ENCODE measurements at places on chromosomes 5 and 9.
A peak's percentile ranks its signal among the peaks of the same experiment; 100 is the strongest.

DNA sequence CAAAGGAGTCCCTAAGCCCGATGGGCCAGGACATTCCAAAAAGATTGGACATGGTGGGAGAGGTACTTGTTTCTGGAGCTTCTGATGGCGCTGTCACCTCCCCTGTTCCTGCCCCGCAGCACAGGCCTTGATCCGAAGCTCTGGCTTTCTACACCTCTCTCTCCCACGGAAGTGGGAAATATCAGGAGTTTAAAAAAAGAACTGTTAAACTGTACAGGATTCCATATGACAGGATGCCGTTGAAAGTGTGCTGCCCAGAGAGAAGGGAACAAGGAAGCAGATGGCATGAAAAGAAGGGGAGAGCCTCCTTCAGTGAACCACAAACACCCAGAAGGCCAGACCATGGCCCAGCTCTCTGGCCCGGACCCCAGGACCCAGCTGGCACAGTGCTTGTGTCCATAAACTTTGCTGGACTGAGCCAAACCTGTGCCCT lies 26.8 kb upstream of the SLC2A8 start:
- DNase-seq = no peak

DNA sequence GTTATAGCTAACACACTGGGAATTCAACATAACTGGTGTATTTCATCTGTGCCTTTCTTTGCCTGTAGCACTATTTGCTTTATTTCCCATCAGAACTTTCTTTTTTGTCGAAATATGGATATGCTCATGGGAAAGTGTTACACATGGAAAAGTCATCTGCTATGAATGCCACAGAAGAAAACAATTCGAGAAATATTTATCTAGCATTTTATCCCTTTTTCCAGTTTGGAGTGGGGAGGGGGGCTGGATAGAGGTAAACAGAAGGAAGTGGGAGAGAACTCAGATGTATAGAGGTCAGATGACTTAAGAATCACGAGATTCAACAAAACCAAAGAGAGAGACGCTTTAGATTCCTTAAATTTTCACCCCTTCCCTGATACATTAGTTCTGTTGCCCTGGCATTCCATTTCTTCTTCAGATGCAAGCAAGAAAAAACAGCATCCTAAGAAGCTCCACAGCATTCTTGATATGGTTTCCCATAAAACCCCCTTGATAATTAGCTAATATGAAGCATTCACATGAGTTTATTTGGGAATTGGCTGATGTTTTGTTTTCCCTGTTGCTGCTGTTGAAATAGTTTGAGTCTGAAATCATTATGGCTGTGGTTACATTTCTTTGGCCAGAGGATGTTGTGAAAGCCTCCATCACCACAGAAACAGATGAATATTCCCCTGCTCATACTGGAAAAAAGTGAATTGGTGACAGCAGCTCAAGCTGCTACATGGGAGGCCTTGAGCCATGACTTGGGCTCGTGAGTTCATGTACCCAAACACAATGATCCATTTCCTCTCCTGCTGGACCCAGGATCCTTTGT lies 335.8 kb upstream of the DAB2 start:
- DNase-seq = no peak

DNA sequence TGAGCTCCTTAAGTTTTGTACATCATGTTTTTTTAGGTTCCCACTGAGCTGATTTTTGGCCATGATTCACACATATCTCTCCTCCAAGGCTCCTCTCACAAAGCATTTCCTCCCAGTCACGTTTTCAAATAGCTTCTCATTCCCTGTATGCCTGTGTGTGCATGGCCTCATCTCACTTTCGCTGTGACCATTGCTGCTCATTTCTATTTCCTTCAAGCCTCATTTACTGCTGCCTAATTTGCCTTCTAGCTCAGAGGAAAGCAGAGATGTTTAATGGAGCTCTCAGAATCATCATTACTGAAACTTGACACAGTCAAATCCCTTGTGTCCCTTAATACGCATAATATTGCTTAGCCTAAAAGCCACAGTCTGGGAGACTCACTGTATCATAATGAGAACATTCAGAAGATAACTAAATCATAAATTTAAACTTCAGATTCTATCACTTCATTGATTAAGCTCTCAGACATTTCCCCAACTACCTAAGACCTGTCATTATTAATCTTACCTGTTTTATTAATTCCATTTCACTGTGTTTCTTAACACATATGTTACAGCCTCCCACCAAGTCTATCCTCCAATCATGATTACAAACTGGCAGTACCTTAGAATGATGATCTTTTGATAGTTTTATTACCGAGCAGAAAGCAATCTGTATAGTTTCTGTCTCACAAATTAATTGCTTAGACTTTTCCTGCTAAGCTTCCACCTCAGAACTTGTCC lies 278.3 kb upstream of the PTGER4 start:
- DNase-seq = peak; percentile 30

DNA sequence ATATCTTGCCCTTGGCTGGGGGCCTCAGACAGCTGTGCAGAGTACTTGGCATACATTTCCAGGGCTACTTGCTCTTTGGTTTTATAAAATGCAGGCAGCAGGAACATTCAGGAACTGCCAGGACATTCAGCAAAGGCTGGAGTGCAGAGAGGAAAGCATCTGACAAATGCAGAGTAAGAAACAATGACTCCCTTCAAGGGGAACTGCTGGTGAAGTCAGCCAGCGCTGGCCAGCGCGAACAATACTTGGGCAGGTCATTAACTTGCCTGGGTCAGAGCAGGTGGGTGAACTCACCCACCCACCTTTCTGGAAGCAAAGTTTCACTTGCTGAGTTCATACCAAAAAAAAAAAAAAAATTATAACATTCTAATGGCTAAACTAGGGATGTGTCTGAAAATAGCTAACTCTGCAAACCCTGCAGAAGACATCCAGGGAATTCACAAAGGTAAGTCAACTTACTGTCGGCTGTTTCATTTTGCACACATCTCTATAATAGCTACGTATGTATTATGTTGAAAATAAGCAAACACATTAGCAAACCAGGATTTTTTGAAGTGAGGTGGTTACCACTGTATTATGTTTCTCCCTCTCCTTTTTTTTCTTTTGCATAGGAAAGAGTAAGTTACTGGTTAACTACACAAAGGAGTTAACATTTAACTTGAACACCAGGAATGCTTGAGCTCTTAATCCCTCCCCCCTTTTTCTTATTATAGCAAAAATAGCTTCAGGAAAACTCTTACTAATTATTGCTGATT lies 152.2 kb downstream of the GLIS3 start:
- no peak for DNase-seq

GRCh38 chr5:54909911-54910870 lies 75.2 kb downstream of the ESM1 start:
- DNase-seq = no peak

GRCh38 chr9:129131300-129132145 lies 20.3 kb downstream of the PTPA start:
- DNase-seq = peak; percentile 90

- no peak for DNase-seq
Measured at GRCh38 chr5:21806943-21807342, 1046.2 kb downstream of the CDH12 start.

DNA sequence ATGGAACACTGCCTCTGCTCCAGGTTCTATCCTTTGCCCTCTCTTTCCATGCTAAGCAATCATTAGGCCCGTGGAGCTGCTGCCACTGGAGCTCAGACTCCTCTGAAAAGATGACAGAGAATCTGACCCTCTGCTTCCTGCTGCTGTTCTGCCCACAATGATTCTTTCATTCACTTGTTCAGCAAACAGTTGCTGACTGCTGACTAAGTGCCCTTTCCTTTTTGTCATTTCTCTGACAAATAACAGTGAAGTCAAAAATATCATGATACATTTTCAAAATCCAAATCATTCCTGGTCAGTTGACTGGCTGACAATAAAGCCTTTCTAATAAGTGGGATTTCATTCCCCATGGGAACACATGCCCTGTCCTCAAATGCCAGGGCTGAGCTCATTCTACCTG lies 110.1 kb downstream of the SIL1 start:
- no peak for DNase-seq

DNA sequence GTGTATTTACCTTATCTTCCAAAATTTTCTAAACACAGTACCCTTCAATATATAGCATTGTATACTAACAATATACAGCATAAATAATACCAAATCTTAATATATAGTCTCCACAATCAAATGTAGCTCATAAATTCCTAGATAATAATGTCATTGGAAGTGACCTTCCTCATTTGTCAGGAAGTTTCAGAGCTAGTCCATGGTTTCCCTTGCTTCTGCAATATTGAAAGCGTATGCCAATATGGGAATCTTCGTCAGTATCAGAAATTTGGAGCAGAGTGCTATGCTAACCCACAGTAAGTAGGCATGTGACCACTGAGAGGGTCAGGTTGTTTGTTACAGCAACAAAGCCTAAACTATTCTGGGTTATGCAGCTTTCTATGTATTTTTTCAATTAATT lies 774.9 kb upstream of the CDH10 start:
- DNase-seq = no peak

DNA sequence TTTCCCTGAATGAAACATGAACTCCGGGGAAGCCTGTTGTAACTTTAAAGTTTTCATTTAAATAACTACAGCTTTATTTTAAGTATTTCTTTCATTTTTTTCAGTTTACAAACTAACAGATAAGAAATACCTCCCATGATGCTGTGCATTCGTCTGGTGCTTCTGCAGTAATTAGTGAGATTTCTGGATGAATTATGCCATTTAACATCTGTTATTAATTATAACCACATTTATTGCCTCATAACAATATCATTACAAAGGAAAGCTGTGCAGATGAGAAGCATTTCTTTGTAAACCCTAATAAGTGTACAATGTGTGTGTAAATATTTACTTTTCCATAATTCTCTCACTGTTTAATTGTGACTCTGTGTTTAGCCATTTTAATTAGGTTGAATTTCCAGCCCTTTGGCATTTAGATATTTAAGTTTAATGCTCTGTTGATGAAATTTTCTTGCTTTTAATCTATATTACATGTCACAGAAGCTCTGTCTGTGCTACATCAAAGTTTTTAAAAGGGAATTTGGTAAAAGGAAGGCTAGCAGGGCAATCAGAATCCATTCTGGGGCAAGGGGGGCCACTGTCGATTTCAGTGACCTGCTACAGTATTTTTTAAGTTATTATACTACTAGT lies 418.0 kb downstream of the SPATA31D1 start:
- DNase-seq = no peak

- DNase-seq = no peak
Measured at GRCh38 chr9:74800226-74800625, 87.5 kb downstream of the TRPM6 start.

DNA sequence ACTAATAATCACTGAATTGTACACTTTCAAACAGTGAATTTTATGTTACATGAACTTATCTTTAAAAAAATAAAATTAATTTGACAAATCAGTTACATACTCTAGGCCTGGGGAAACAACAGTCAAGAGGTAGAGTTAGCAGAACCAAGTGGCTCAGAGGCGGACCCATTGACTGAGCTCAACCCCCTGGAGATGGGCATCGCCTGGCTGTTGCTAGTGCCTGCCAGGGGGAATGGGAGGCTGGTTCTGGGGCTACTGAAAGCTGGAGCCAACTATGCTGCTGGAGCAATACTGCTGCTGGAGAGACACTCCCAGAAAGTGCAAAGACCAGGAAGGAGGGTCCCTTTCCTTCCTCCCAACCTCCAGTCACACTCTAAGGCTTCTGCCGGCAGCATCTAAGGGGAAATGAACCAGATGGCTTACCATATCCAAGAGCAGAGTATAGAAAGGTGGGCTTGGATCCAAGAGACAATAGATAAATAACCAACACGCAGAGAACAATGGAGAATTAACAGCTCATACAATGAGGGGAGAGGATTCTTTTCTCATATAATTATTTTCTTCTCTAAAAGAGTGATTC lies 40.3 kb upstream of the ANKRD55 start:
- DNase-seq = no peak

DNA sequence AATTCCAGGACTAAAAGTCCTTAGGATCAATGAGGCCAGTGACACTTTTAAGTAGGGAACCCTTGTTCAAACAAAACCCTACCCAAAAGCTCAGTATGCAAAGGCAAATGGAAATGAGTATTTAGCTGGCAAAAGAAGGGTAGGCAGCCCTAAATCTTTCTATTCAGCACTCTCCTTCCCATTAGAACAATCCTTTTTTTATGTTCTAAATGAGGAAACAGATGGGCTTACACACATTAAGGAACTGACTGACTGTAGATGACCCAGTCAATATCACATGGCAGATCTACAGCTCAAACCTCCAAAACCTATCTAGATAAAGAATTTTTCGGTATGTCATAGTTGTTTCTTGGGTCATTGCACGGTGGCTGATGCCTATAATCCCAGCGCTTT lies 7.2 kb downstream of the CSNK1A1 start:
- DNase-seq = no peak

DNA sequence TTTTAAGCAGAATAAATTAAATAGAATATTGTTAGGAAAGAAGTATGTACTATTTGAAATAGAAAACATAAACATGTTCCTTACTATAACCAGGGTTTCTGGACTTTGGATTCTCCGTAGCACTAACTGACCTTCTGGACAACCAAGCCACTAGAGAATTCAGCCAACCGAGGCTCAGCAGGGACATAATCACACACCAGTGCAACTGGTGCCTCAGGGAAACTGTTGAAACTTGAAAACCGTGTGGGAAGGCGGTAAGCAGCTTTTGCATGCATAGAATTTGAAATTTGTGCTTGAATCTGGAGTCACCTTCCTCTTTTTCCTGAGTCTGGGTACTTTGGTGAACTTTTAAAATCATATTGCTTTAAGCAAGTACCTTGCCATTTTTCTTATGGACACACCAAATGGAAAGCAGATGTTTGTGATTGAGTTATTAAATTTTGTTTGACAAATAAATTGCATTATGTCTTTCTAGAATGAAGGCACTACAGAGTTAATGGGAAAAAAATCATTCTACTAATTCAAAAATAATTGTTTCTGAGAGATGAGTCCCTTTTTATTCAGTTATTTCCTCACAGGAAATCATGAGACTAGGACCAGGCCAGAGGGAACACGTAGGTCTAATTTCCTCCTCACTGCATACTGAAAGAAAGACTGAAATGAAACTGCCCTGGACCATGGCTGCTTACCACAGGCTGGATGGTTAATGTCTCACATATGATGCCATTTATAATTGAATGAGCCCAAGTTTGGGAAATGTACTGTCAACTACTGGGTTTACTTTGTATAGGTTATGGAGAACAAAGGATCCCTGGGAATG lies 20.6 kb upstream of the SCAMP1 start:
- DNase-seq = no peak

DNA sequence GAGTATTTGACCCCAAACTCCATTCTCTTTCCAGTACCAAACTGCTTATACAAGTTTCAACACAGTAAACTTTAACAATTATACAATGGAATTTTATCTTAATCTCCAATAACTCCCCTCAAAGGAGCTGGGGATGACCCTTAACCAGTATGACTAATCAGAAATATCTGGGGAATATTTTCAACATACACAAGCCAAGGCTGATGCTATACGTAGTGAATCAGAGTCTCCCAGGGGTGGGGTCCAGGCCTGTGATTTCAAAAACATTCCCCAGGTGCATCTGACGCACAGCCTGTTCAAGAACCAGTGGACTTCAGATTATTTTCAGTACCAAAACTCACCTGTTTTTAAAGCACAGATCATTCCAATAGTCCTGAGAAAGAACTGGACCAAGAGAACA lies 11.8 kb upstream of the SEMA5A start:
- no peak for DNase-seq

DNA sequence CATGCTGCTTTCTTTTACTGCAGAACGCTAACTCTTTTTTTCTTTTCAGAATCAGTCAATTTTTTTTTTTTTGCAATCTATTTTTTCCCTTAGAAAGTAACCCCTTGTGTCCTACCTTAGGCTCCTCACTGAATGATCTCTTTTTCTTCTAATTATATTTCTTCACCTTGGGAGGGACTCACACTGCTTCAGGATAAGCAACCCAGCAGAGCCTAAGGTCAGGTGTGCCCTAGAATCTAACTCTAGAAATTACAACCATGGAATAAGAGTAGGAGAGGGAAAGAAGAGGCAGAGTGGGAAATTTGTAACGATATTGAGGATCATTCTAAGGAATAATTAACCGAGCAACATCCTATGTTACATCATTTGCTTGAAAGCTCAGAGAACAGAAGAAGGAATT lies 564.0 kb upstream of the MEF2C start:
- DNase-seq = no peak
